Effector CD4-positive, alpha-beta T cell (primary cell): ENCODE measurements at places on chromosomes 3 and 15.

- DNase-seq = no peak
Measured at GRCh38 chr3:131602011-131602779, 99.4 kb upstream of the MRPL3 start.

- DNase-seq = no peak
Measured at GRCh38 chr3:102484-102883, 94.1 kb upstream of the CHL1 start.

DNA sequence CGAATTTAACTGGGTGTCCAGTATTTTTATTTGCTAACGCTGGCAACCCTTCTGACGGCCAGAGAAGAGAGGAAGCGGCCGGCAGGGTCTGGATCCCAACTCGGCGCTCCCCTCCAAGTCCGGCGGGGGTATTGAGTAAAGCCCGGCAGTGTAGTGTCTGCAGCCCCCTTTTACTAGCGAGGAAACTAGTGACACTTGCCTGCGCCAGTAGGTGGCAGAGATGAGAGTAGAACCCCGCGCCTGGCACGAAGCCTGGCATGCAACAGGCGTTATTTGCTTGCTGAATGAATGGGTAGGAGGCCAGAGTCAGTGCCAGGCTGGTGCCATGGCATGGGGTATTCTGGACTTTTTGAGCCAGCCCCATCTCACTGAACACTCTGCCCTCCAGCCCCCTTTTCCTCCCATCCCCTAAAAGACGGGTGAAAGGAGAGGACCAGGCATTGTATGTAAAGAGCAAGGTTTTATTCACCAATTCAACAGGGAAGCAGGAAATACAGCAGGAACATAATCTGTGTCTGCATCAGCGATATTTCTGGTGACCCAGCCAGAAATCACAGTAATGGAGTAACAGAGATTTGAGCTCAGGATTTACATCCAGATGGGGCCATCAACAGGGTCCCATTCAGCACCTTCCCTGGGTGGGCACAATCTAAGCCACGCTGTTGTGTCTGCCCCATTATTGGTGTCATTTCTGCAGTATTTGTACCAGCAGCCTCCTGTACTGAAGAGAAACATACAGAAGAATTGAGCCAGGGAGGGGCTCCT is 788 bp upstream of the WDR73 start:
- DNase-seq = peak; percentile 66

DNA sequence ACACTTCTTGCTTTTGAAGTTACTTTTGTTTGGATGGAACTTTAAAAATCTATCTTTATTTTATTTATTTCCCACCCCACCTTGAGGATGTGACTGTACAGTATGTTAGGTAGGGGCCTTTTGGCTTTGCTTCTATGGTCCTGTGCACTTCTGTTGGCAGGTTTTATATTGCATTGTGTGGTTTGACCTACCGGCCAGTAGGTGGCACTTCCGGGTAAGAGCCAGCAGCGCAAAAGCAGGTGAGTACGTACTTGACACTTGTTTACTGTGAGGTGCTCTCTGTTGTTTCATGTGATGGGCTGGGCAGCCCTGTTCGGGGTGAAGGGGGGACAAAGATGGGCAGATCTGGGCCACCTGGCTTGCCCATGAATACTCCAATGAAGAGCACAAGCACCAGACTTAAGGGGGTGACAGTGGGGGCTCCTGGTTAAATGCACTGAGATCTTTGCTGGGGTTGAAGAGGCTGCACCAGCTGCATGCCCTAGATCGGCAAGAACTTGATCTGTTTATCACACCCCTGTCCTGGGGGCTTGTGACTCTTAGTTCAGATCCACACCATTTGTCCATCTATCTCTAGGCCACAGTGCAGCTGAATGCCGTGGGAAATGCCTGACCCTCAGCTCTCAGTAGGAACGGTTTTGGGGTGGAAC is 131.6 kb downstream of the NLGN1 start:
- DNase-seq = no peak

- DNase-seq = no peak
Measured at GRCh38 chr15:69920221-69920620, 177.5 kb downstream of the TLE3 start.

GRCh38 chr3:13365390-13366379 is 54.4 kb downstream of the NUP210 start:
- no peak for DNase-seq

- peak; percentile 19 for DNase-seq
Measured at GRCh38 chr3:47266709-47267489, 15.7 kb downstream of the KIF9 start.

- DNase-seq = no peak
Measured at GRCh38 chr15:31359702-31360111, 33.1 kb downstream of the KLF13 start.

DNA sequence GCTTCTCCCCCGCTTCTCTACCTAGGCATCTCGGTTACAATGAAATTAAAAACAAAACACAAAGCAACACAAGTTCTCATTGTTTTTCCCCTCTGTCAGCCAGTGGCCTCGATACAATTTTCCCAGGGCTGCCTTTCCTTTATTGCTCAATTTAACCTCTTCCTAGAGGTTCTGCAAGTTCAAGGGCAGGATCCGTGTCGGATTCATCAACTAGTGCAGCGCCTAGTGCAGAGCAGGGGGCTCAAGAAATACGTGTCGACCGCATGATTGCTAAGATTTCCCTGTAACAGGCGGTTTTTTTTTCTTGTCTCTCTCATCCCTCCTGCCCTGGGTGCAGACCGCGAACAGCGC is 1.4 kb upstream of the BHLHE40 start:
- no peak for DNase-seq

DNA sequence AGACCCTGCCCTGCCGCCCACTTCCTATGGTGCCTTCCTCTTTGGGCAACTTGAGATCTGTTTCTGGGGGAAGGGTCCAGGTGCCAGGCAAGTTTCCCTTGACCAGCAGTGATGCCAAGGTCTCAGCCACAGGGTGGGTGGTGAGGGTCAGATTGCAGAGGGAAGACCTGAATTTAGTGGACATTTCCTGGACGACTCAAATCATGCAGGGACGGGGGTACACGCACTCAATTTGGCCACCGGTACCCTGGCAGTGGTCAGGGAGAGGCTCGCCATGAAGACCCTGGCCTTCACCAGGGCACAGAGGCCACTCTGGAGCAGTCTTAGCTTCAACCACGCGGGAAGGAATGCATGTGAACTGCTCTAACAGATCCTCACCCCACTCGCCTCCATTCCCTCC is 1.5 kb upstream of the GRIP2 start:
- DNase-seq = no peak

GRCh38 chr3:193314161-193314560 is 64.4 kb downstream of the ATP13A5 start:
- DNase-seq = no peak

GRCh38 chr15:29904757-29905417 is 82.6 kb upstream of the TJP1 start:
- DNase-seq = no peak

- DNase-seq = no peak
Measured at GRCh38 chr3:149091983-149092382, 5.7 kb upstream of the HLTF start.

- no peak for DNase-seq
Measured at GRCh38 chr15:68536331-68537095, 42.3 kb upstream of the CORO2B start.

GRCh38 chr3:18149386-18149785 is 275.8 kb downstream of the SATB1 start:
- DNase-seq = no peak

DNA sequence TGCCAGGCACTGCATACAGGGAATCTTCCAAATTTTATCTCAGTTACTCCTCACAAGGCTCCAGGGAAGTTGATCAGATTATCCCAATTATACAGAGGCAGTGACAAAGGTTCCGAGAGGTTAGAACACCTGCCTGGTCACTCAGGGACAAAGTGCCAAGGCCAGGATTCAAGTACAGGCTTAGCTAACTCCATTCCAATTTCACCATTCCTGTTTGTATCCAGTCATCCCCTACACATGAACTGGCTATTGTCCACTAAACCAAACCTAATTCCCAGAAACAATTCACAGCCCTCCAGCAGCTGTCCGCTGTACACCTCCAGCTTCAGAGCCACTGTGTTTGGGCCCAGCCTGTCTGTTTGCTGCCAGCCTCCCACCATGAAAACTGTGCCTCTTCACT is 16.0 kb downstream of the MUC13 start:
- no peak for DNase-seq

GRCh38 chr3:112650482-112650881 is 9.5 kb upstream of the CCDC80 start:
- DNase-seq = no peak
